ENCODE measurements at places on chromosomes 12 and 14. TPM values are rescaled to one million over a fixed set of nuclear protein-coding genes. Genes with fewer than 3 reads are reported as not detected.

The INHBC gene
- not detected for total RNA-seq

The TAMALIN gene
- total RNA-seq: 13.9 TPM

The WDR20 gene
- total RNA-seq: 14.7 TPM

The PLEKHG7 gene
- total RNA-seq: 0.55 TPM

The CHPT1 gene
- 27.3 TPM for total RNA-seq

The CABP1 gene
- total RNA-seq: 0.46 TPM

The HNF1A gene
- total RNA-seq: 5.5 TPM

The MNAT1 gene
- total RNA-seq: 10.1 TPM

The DPF3 gene
- 1.3 TPM for total RNA-seq

The CD163 gene
- total RNA-seq: 6.0 TPM

The OR4E1 gene
- total RNA-seq: not detected

The ZFYVE21 gene
- total RNA-seq: 16.2 TPM

The SALL2 gene
- total RNA-seq: 1.9 TPM

The TMTC2 gene
- total RNA-seq: 6.5 TPM

The RHOF gene
- total RNA-seq: 4.0 TPM

The KERA gene
- total RNA-seq: not detected

The ASB2 gene
- 0.37 TPM for total RNA-seq

The PPM1H gene
- 10.1 TPM for total RNA-seq

The PMCH gene
- total RNA-seq: not detected

The P3H3 gene
- total RNA-seq: 5.6 TPM

The EPYC gene
- not detected for total RNA-seq

The ABCB9 gene
- 2.5 TPM for total RNA-seq

The SELPLG gene
- total RNA-seq: 0.28 TPM

All from pancreas (tissue), 10 donors.